ENCODE measurements at places on chromosomes 2 and 18. TPM values are rescaled to one million over a fixed set of nuclear protein-coding genes. Genes with fewer than 3 reads are reported as not detected.

SCN2A gene
- 2.3 TPM for total RNA-seq

DNA sequence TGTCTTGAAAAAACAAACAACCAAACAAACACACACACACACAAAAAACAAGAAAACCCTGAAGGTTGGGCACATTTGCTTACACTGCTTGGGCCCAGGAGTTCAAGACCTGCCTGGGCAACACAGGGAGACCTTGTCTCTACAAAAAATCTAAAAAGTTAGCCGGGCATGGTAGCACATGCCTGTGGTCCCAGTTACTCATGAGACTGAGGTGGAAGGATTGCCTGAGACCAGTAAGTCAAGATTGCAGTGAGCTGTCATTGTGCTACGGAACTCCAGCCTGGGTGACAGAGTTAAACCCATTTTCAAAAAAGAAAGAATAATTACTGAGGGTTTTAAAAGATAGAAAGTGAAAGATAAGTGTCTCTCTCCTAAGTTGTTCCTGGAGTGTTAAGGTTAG lies 103.4 kb downstream of the MBD5 start:
- DNase-seq: no peak

DNA sequence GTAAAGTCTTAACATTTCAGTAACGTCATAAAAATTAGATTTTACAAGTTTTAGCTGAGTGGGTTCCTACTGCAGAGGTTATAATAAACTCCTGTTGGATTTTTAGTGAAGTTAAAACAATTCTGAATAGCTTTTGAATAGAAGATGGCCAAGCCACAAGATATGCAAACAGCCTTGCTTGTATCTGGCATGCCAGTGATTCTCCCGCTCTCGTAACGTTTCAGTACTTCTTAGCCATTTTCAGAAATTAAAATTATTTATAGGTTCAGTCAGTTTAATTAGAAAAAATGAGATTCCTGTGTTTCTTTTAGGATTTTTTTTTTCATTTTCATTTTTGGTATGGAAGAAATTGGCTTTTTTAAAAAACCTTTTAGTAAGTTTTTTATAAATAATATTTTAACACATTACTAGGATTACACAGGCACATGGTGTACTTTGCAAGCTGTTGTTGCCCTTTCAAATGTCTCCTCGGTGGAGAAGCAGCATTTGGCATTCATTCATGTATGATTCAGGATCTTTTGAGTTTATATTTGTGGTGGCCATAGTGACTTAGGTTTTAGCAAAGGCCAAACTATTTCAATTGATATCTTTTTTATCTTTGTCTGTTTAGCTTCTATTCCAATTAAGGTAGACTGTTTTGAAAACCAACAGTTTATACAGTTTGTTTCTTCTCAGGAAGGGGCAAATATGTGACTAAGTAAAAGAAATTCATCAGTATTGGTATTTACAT lies 30.6 kb upstream of the RND3 start:
- peak; percentile 80 for DNase-seq

TTN gene
- total RNA-seq: under 0.01 TPM

- DNase-seq: no peak
Measured at GRCh38 chr2:56128235-56128634, 55.6 kb upstream of the CCDC85A start.

DNA sequence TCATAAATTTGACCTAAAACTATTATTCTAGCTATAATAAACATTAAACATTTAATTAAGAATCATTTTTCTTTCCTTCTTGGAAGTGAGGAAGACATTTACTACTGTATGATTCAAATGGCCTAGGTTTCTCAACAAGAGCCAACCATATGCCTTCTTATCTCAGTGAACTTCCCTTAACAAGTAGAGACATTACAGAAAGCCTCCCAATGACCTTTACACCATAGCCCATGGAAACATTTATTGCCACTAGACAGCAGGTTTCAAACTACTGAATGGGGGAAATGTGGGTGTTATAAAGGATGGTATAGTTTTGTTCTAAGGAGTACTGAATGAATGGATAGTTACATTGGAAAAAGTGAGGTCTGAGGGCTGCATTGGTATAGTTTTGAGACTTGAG lies 349.4 kb upstream of the SPRED2 start:
- DNase-seq: no peak

All from fibroblast of villous mesenchyme (primary cell).